CD4-positive, alpha-beta memory T cell (primary cell): ENCODE measurements at places on chromosomes 13 and 19. TPM values are rescaled to one million over a fixed set of nuclear protein-coding genes. Genes with fewer than 3 reads are reported as not detected.
A peak's percentile ranks its signal among the peaks of the same experiment; 100 is the strongest.

- DNase-seq: no peak
Measured at GRCh38 chr13:80339912-80340650, 845 bp downstream of the SPRY2 start.

DNA sequence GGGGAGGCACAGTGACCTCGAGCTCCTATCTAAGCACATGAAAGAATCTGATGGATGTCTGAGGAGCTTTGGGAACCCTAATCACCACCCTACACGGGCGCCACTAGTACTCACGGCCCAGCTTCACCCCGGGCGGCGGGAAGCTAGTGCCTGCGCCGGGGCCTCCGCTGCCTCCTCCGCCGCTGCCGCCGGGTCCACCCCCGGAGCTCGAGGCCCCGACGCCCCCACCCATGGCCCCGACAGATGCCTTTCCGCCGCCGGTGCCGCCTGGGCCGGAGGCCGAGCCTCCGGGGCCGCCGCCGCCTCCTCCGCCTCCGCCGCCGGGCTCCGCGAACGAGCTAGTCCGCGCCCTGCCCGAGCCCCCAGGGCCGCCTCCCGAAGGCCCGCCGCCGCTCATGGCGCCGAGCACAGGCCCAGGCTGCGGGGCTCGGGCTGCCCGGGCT lies 312 bp downstream of the GSK3A start:
- no peak for DNase-seq

DNA sequence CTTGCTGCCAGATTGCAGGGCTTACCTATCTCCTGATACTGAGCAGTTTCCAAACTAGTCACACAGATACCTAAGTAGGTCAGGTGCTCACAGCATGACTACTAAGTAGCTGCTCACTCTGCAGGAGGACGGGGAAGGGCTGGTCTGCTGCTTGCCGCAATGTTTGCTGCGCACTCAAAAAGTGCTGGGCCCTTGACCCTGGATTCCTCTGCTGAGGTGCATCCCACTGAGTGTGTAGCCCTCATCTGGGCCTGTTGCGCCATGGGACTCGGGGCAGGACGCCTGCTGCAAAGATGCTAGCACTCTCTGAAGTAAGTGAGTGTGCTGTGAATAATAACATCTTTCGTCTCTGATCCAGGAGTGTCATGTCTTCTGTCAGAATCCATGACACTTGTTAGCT lies 59.2 kb upstream of the MEDAG start:
- DNase-seq: no peak

- DNase-seq: no peak
Measured at GRCh38 chr19:7214324-7215089, 79.7 kb downstream of the INSR start.

DNA sequence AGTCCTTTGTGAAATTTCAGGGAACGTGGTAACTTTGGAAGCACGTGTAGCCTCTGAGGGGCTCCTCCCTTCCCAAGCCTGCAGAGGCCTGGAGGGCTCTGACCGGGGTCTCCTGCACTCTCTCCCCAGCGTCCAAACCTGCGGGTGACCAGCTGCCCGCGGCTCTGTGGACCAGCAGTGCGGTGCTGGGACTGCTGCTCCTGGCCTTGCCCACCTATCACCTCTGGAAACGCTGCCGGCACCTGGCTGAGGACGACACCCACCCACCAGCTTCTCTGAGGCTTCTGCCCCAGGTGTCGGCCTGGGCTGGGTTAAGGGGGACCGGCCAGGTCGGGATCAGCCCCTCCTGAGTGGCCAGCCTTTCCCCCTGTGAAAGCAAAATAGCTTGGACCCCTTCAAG lies 2.7 kb upstream of the TPGS1 start:
- DNase-seq: no peak

DNA sequence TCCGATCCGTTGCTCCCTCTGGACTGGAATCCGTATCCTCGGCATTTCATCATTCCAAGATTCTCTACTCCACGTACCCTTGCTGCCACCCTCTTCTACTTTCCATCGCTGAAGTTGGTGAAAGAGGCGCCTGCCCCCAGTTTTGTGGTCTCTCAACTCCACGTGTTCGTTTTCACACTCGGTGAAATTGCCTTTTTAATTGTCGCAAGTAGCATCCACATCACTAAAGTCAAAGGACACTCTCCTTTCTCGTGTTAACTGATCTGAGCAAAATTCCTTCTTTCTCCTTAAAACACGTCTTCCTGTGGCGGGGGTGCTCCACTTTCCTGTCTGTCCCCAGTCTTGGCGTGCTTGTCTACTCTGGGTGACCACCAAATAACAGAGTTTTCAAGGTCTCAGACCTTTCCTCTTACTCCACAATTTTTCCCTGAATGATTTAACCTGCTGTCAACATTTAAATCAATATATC lies 1.1 kb upstream of the TMTC4 start:
- no peak for DNase-seq

DNA sequence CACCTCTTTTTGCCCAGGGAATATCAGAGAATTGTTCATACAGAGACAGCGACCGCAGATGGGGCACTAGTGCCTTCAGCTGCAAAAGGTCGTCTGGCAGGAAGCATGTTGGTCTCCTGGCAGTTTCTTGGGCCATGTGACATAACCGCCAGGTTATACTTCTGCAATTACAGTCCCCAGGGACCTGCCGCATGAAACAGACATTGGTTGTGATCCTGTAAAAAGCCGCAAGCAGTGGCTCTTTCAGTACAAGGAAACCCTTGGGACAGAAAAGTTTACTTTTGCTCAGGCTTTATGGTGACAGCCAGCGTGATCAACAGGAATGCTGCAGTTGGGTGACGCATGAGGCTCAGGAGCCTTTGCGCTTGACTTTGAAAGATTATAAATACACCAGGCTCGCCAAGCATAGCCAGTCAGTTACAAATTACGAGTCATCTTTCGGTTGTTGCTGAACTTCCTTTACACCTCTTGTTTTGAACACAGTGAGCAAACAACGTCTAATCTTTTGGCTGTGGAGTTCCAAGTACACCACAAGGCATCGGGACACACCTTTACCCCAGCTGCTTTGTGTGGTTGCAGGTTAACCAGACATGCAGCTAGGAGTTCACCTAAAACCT lies 50.5 kb upstream of the UBE2L5 start:
- peak; percentile 88 for DNase-seq

- no peak for DNase-seq
Measured at GRCh38 chr13:27037571-27037970, 134.0 kb downstream of the USP12 start.

- DNase-seq: no peak
Measured at GRCh38 chr13:84129966-84130365, 247.7 kb upstream of the SLITRK1 start.

- no peak for DNase-seq
Measured at GRCh38 chr19:37342753-37343152, 28.1 kb upstream of the ZNF527 start.

DNA sequence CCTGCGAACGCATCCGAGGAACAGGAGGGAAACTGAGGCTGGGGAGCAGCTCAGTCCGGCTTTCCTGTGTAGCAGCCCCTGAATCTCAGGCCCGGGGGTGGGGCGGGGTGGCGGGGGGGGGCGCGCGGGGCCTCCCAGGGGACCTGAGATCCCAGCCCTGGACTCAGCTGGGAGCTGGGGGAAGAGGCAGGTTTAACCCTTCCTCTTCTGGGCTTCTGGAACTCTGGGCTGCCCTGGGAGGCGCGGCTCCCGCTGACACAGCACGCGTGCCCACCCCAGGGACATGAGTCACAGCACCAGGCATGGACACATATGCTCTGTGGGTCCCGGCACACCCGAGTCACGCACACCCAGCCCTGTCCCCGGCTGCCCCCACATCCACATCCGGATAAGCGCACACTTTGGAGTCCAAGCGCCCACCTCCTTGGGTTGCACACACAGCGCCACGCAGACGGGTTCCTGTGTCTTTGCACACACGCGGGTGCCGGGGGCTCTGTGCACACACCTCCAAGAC lies 3.5 kb upstream of the CIRBP start:
- DNase-seq: no peak

TNFSF13B gene
- 35.8 TPM for total RNA-seq

ZNF442 gene
- 3.8 TPM for total RNA-seq

POGLUT2 gene
- 1.3 TPM for total RNA-seq

SERTM1 gene
- total RNA-seq: not detected

CRLF1 gene
- total RNA-seq: not detected

DIAPH3 gene
- total RNA-seq: not detected

CD37 gene
- total RNA-seq: 330 TPM

WTIP gene
- total RNA-seq: 0.39 TPM
